ENCODE measurements at places on chromosomes 13 and 19.

DNA sequence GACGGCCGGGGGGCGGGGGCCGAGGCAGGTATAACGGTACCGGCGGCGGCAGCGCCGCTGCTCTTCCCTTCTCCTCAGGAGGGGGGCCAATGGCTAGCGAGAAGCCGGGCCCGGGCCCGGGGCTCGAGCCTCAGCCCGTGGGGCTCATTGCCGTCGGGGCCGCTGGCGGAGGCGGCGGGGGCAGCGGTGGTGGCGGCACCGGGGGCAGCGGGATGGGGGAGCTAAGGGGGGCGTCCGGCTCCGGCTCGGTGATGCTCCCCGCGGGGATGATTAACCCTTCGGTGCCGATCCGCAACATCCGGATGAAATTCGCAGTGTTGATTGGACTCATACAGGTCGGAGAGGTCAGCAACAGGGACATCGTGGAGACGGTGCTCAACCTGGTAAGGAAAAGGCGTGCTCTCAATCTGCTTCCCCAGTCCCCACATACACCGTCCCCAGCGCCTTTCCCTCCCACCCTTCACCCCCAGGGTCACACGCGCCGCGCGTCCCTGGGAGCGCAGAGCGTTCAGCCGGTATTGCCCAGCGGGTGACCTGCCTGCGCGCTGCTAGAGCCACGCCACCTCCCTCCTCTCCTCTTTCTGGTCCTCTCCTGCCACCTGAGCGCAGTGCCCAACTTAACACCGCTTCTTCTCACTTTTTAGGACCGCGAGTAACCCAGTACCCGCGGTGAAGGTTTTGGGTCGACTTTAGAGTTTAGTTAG lies 814 bp downstream of the NBEA start:
- H3K36me3 ChIP-seq = no peaks in the 10 kb centered on the region
- peak overlapping the region; percentile 88 for H3K4me3 ChIP-seq
- H3K27ac ChIP-seq = no peak overlapping the region
- H3K4me1 ChIP-seq = peaks cover 29% of the 10 kb centered on the region

- DNase-seq = no peak
- H3K27ac ChIP-seq = peak overlapping the region; percentile 97
- H3K4me3 ChIP-seq = peak overlapping the region; percentile 31
- peaks cover 3% of the 10 kb centered on the region for H3K36me3 ChIP-seq
- H3K27me3 ChIP-seq = peaks cover 14% of the 10 kb centered on the region
Observed at GRCh38 chr13:26025196-26025595, 26.6 kb downstream of the SHISA2 start.

DNA sequence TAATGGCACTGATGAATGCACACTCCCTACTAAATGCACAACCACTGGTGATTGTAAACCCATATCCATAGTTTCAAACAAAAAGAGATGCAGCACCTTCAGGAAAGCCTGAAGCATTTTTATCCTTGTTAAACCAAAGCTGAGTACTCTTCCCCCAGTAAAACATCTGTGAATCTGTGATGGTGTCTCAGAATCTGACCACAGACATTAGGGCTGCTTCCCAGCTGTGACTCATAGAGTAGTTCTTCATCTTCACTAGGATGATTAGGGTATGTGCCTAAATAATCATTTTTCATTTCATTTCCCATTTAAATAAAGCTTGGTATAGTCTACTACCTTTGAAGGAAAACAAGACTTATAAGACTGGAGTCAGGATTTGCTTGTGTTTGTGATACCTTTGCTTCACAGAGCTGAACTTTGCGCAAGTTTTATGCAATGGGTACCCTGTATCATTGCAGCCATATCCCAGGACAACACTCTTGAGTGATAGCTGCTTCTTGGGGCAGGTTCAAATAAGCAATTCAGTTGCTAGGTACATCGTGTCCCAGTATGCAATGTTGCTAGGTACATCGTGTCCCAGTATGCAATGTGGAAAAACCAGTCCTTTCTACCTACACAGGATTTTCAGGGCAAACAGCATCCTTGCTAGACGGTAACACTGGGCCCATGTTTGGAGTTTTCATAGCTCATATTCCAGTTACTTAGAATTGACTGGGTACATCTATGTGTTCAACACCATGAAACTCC lies 277.1 kb downstream of the IRS2 start:
- H3K27ac ChIP-seq = no peak overlapping the region
- no peak overlapping the region for H3K4me3 ChIP-seq
- no peak for DNase-seq
- no peaks in the 10 kb centered on the region for H3K4me1 ChIP-seq

DNA sequence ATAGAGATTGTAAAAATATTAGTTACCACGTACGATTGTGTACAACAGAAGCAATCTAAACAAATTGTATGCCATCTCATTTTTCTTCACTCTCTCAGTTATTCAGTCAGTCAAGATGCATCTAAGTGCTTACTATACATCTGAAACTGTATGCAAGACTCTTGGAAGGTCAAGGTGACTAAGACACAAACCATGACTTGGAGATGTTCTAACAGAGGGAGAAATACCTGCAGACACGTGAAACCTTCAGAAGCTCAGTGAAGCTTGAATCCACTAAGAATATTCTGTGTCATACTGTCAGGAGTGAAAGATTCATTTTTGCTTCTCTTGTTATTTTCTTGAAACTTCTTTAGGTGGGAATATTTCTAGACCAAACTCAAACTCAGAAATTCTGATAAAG lies 365.4 kb downstream of the ITGBL1 start:
- no peaks in the 10 kb centered on the region for H3K4me1 ChIP-seq
- H3K36me3 ChIP-seq = no peaks in the 10 kb centered on the region
- DNase-seq = no peak
- H3K27me3 ChIP-seq = peaks cover 10% of the 10 kb centered on the region
- no peak overlapping the region for H3K4me3 ChIP-seq

GRCh38 chr19:42097461-42097860 lies 21.5 kb downstream of the ZNF574 start:
- no peak overlapping the region for H3K4me3 ChIP-seq
- peaks cover 36% of the 10 kb centered on the region for H3K27me3 ChIP-seq
- H3K36me3 ChIP-seq = no peaks in the 10 kb centered on the region
- no peak for DNase-seq

DNA sequence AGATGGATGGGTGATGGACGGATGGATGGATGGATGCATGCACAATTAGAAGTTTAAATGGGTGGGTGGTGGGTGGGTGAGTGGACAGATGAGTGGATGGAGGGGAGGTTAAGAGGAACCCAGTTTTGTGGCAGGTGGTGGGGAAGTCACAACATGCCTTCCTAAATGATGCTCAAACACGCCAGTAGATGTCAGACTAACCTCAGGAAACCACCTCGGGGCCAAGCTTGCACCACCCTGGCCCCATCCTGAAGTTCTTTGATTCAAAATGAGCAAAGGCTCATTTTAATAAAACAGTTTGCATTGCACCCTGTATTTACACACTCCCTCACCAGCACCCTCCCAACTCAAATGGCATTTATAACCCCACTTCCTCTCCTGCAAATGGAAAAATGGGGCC lies 91.4 kb upstream of the CACNA1A start:
- peaks cover 52% of the 10 kb centered on the region for H3K27me3 ChIP-seq
- no peak overlapping the region for H3K4me3 ChIP-seq
- H3K4me1 ChIP-seq = no peaks in the 10 kb centered on the region
- no peaks in the 10 kb centered on the region for H3K36me3 ChIP-seq

- peak overlapping the region; percentile 85 for H3K27ac ChIP-seq
- H3K36me3 ChIP-seq = peaks cover 25% of the 10 kb centered on the region
- no peak overlapping the region for H3K4me3 ChIP-seq
- peak; percentile 65 for DNase-seq
Observed at GRCh38 chr19:10112895-10113591, 1.6 kb downstream of the P2RY11 start.

GRCh38 chr13:100636441-100636840 lies 38.2 kb downstream of the TMTC4 start:
- peaks cover 34% of the 10 kb centered on the region for H3K4me1 ChIP-seq
- no peak overlapping the region for H3K4me3 ChIP-seq
- DNase-seq = no peak
- H3K27ac ChIP-seq = peak overlapping the region; percentile 84
- H3K27me3 ChIP-seq = peaks cover 3% of the 10 kb centered on the region

DNA sequence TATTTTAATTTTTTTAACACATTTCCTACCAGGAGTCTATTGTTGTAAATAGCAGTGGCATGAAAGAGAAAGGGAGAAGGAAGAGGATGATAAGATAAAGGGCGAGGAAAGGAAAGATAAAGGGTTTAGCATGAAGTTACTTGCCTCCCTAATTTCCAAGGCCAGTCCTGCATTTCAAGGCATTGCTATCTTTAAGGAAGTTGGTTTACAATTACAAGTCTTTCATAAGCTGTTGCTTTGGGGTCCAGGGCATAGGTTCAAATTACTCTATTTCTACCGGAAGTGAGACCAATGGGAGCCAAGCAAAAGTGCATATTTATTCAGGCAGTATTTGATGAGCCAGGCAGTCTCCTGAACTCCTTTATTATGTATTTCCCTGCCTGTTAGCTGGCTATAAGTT lies 27.7 kb upstream of the UBL3 start:
- no peaks in the 10 kb centered on the region for H3K27me3 ChIP-seq
- peaks cover 36% of the 10 kb centered on the region for H3K4me1 ChIP-seq
- DNase-seq = no peak
- H3K27ac ChIP-seq = no peak overlapping the region

DNA sequence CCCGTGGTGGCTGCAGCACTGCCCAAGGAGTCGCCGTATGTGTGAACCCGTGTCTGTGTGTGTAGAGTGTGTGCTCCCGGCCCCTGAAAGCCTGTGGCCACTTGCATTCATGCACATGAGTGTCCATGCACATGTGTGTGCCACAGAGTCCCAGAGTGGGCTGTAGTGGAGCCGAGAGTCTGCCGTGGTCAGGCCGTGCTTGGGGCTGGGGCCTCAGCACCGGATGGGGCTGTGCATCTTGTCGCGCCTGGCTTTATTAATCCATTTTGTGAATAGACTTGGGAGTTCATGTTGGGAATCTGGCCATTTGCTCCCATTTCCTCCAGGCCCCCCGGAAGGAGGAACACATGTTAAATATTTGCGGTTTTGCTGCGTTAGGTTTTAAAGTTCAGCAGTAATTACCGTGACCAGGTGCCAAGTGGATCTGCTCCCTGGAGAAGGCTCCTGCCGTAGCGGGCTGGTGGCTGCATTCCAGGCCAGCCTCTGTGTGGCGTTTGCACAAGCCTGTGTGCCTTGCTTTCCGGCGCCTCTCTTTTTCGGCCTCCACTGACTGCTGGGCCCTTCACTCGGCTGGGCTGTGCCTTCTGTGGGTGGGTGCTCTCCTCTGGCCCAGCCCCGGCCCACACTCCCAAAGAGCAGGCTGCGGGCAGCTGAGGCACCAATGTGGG lies 69.2 kb upstream of the KCTD15 start:
- H3K4me3 ChIP-seq = no peak overlapping the region
- H3K36me3 ChIP-seq = no peaks in the 10 kb centered on the region
- no peak overlapping the region for H3K27ac ChIP-seq
- DNase-seq = no peak
- peaks cover 41% of the 10 kb centered on the region for H3K27me3 ChIP-seq
- H3K4me1 ChIP-seq = no peaks in the 10 kb centered on the region

DNA sequence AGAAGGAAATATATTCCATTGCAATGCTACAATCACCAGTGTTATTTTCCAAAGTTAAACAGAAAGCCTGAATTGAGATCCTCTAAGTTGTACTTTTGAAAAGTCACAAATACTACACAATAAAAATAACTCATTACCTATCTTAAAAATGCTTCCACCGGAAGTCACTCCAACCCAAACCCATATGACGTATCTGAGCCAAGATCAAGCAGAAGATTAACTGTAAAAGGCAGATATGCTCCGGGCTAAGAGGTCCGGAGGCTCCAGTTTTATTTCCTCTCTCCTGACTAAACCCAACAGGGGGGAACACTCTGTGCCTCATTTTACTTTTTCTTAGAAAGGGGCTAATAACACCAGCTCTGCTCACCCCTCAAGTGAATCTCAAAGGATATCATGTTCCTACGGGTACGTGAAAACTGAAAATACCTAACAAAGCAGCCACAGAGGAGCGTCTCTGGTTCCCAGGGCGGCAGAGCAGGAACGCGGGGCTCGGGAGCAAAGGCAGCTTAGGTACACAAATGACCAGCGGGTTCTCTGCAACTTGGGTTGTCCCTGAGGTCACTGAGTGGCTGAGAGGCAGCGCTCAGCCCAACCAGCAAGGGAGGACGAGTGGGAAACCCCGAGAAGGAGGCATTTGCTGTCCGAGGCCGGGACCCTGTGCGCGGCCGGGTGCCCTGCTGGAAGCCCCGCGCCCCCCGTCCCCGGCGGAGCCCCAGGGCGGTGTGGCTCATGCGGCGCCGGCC lies 750 bp downstream of the RAB20 start:
- H3K27ac ChIP-seq = no peak overlapping the region
- peaks cover 63% of the 10 kb centered on the region for H3K4me1 ChIP-seq
- peak overlapping the region; percentile 91 for H3K4me3 ChIP-seq

- no peaks in the 10 kb centered on the region for H3K27me3 ChIP-seq
- DNase-seq = no peak
- H3K4me3 ChIP-seq = no peak overlapping the region
- H3K4me1 ChIP-seq = no peaks in the 10 kb centered on the region
- no peaks in the 10 kb centered on the region for H3K36me3 ChIP-seq
Observed at GRCh38 chr13:30570691-30571090, 47.0 kb upstream of the USPL1 start.

GRCh38 chr13:50589651-50590054 lies 253.8 kb downstream of the DLEU7 start:
- peaks cover 4% of the 10 kb centered on the region for H3K27me3 ChIP-seq
- H3K4me1 ChIP-seq = peaks cover 79% of the 10 kb centered on the region
- DNase-seq = no peak
- no peaks in the 10 kb centered on the region for H3K36me3 ChIP-seq
- H3K4me3 ChIP-seq = no peak overlapping the region

DNA sequence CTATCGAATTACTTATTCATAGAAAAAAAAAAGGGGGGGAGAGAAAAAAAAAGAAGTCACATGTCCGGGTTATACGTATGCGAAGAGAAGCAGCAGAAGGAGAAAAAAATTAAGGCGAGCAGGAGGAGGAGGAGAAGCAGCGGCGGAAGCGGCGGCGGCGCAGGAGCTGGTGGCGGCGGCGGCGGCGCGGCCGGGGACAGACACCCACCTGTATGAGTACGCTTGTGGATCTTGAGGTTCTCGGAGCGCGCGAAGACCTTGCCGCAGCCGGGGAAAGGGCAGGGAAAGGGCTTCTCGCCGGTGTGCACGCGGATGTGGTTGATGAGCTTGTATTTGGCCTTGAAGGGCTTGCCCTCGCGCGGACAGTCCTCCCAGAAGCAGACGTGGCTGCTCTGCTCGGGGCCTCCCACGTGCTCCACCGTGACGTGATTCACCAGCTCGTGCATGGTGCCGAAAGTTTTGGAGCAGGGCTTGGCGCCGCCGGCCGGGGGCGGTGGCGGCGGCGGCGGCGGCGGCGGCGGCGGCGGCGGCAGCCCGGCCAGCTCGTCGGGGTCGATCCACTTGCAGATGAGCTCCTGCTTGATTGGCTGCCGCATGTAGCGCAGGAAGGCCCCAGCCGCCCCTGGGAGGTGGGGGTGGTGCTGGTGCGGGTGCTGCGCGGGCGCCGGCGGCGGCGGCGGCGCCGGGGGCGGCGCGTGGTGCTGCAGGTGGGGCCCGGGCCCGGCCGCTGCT lies 1.5 kb downstream of the ZIC5 start:
- H3K27me3 ChIP-seq = peaks cover 81% of the 10 kb centered on the region
- no peak overlapping the region for H3K27ac ChIP-seq
- H3K4me3 ChIP-seq = peak overlapping the region; percentile 87
- no peaks in the 10 kb centered on the region for H3K36me3 ChIP-seq

Data from nephron progenitor cell (in vitro differentiated cells).